Dermis blood vessel endothelial cell (primary cell): ENCODE measurements at places on chromosomes 2 and 18.

DNA sequence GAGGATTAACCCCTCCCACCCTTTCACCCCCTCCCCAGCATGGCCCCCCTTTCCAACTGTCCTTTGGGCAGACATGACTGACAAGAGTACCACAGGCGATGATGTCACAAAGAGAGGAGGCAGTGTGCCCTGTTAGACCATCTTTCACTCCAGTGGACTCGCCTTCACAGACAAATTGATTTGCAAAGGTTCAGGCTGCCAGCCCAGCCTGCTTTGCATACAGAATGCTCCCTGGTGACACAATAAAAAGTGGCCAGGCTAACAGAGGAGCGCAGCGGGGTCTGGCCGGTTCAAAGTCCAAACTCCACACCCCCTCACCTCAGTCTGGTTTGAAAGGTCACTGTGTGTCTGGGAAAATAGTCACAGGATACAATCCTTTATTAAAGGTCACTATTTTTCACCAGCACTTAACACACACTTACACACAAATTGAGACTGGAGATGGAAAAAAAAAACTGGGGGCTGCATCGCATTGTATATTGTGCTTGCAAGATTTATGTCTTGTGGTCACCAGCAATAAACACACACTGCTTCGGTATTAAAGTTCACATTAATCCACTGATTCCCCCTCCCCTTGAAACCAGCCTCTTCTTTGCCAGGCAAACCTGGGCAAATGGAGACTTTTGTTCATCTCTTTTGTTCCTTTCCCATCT lies 236.9 kb downstream of the BCL11A start:
- DNase-seq = no peak

- peak; percentile 8 for DNase-seq
These were observed 17.6 kb upstream of the DAW1 start for GRCh38 chr2:227853765-227854271.

- DNase-seq = no peak
These were observed 92.5 kb downstream of the PTPN4 start for GRCh38 chr2:119852214-119852613.

GRCh38 chr2:122515731-122516290 lies 760.4 kb downstream of the TSN start:
- DNase-seq = no peak

DNA sequence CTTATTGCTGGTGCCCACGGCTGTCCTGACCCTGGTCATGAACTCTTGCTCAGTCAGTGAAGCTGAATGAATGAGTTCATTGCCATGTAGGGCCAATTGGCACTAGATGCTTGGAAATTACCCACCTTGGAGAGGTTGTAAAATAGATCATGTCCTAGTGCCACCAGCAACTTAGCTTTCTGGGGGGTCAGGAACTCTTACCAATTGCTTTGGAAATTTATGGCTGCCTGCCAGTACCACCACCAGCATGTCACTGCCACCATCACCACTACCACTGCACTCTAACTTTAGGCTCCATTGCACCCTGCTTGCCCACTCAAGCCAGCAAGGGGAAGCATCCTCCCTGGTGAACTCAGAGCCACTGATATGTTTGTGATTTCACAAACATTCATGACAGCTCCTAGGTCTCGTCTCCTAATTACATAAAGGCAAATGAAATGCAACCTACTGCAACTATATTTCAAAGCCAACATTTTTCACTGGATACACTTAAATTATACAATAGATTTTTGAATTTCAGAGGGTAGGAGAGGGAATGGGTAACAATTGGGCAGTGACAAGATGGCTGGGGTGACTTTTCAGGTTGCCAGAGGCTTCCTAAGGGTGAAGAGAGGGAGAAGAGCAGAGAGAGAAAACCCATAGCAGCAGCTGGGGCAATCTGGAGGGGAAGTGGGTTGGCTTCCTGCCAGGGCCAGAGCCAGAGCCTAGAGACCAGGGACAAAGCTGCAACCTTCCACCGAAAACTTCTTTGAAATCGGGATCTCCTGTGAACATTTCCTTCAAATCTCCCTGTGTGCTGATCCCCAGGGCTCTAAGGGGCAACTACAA lies 3.5 kb upstream of the EMILIN1 start:
- peak; percentile 65 for DNase-seq

DNA sequence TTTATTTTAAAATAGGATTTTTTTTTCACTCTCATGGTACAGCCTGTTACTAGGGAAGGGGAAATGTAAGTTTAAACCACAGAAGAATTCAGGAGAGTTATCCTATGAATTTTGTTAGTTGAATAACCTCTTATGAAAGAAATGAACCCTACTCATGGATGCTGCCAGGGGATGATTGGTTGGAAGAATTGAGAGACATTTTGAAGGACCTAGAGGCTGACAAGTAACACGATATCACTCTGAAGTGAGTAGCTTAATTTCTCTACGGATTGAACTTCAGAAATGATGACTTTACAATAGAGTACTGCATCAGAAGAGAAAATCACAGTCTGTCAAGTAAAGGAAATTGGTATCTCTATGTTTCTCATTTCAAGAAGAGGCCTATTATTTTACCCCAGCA lies 1346.2 kb downstream of the SUCLG1 start:
- no peak for DNase-seq

- no peak for DNase-seq
These were observed 383.2 kb downstream of the SOCS6 start for GRCh38 chr18:70671889-70672565.

- peak; percentile 66 for DNase-seq
These were observed 25.1 kb upstream of the ARHGAP25 start for GRCh38 chr2:68709421-68709911.

GRCh38 chr2:171711351-171711750 lies 24.1 kb downstream of the DYNC1I2 start:
- DNase-seq = peak; percentile 28

DNA sequence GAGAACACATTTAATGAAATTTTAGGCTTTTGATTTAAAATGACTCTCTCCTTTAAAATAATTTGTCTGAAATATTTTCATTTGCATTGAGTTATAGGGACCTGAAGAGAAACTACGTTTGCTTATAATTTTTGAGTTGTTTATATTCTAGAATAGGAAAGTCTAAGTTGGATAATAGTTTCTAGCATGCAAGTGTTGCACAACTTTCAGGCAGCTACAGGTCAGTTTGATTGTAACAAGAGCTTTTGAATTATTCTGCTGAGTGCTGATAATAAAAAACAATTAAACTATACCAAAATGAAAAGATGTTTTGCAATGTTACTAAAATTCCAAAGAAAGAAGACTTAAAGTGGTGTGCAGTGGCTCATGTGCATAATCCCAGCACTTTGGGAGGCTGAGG lies 71.0 kb downstream of the PDE1A start:
- DNase-seq = no peak

GRCh38 chr18:46179306-46179705 lies 75.1 kb downstream of the HAUS1 start:
- DNase-seq = no peak

GRCh38 chr2:145079641-145080040 lies 559.7 kb upstream of the ZEB2 start:
- no peak for DNase-seq

DNA sequence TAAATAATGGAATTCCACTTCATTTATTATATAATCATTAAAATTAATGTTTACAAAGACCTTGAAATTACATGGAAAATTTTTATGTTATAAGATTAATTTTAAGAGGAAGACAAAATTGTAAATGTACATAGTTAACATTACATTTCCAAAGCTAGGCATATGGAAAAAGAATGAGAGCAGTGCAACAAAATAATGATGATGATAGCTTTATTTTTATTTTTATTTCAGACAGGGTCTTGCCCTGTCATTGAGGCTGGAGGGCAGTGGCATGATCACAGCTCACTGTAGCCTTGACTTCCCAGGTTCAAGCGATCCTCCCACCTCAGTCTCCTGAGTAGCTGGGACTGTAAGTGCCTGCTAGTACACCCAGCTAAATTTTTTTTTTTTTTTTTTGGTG lies 61.2 kb upstream of the ZCCHC2 start:
- DNase-seq = no peak

DNA sequence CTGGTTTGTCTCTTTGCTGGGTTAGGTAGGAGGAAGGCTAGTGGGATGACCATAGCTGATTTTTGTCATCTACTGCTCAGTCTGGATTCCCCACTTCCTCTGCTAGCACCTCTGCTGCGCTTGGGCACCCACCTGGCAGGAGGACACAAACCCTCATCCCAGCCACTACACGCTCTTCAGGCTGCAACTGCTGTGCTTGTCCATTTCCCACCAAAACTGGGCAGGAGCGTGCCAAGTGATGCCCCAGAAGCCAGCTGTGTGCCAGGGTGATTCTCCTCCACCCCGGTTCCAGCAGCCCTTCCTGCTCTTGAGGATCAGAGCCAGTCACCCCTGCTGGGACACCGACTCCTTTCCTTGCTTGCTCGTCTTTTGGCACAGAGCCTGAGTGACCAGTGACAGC lies 15.7 kb upstream of the PER2 start:
- no peak for DNase-seq

DNA sequence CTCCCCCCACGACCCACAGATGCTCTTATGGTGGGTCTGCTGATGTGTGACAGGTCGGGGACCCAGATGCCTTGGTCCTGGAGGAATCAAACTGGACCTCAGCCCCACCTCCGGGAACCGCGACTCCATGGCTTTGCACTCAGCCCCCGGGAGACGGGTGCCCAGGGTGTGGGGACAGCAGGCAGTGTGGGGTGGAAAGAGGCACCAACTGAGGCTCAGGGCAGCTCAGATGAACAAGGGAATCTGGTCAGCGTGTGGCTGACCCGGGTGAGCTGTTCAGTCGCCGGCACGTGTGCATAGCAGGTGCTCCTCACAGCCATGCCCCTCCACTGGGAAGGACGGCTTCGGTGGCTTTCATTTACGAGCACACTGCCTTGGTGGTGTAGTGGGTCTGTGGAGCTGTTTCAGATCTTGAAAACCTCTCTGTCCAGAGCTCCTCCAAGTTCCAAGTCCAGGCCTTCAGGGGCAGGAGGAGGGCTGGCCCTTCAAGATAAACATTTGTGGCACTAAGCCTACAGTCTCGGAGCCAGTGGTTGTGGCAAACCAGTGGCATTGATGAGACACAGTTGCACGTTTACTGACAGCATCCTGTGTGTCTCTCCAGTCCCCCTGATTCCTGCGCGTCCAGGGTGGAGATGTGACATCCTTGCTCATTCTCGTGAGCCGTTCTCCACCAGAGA lies 471.2 kb upstream of the HS6ST1 start:
- DNase-seq = no peak

GRCh38 chr2:239184968-239185903 lies 215.6 kb downstream of the HDAC4 start:
- no peak for DNase-seq

DNA sequence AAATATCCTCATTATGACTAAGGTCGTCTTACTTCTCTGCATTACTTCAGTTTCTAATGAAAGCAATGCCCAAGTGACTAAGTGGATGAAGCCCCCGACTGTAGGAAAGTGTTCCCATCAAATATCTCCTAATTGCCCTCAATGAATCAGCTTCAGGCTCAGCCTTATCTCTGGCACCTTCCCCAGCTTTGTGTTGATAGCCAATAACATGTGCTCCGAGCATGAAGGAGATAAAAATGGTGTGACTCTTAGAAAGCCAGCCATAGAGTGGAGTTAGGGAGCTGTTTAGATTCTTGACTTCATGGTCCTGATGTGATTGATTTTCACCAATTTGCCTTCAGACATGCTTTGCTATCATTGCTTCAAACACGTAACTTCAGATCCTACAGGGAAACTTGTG lies 339.2 kb upstream of the NRP2 start:
- DNase-seq = no peak

DNA sequence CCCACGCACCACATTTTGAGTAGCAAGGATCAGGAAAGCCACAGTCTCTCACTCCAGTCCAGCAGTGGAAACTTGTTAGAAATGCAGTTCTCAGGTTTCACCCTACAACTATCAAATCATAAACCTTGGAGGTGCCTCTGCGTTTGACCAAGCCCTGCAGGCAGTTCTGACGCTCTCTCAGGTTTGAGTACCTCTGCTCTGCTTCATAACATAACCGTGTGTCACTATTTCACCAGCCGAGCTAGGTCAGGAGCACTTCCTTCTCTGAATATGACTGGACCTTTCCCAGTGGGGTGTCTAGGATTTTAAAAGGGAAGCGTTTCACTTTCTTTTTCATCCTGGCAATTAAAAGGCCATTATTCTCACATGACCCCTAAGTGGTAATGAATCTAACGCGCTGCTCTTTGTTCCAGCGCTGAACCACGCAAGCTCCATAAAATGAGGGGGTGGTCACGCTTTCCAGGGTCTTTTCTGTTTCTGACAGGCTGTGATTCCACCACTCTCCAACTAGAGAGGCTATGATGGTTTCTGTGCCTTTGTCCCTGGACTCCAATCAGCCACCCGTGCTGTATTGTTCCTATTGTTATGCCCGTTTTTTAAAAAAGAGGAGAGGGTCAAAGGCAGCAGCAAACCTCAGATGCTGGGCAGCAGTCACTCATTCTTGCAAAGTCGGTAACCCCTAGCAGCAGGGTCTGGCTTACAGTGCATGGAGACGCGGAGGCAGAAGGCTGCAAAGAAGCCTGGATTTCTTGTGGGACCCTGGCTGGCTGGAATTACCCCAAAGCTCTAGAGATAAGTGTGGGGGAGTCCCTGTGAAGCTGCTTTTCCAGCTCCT lies 75.2 kb upstream of the CTNNA2 start:
- no peak for DNase-seq

DNA sequence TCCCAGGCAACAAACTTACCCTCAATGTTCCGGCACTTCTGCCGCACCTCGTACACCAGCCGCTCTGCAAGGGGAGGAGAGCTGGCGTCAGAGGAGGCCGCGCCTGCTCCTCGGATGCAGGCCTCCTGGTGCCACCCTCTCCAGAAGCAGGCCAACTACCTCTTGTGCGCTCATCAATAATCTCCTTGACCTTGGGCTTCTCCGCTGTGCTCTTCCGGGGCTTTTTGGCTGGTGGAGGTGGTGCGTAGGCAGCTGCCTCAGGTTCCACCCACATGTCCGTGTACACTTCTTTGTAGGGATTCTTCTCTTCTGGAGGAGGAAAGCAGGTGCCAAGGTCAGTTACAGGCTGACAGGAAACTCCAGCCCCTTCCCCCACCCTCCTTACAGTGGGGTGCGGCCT lies 77.6 kb upstream of the POMC start:
- DNase-seq = no peak

- DNase-seq = no peak
These were observed 161.0 kb downstream of the BARD1 start for GRCh38 chr2:214648520-214648919.

- DNase-seq = no peak
These were observed 19.0 kb downstream of the ADAM23 start for GRCh38 chr2:206462240-206462854.

GRCh38 chr2:71926089-71926447 lies 221.6 kb downstream of the CYP26B1 start:
- no peak for DNase-seq
